ENCODE measurements at places on chromosomes 7 and 10.

- DNase-seq, result no peak
Measured at GRCh38 chr7:83060218-83060617, 102.5 kb downstream of the PCLO start.

- no peak for DNase-seq
Measured at GRCh38 chr10:122348935-122349361, 25.6 kb upstream of the PLEKHA1 start.

DNA sequence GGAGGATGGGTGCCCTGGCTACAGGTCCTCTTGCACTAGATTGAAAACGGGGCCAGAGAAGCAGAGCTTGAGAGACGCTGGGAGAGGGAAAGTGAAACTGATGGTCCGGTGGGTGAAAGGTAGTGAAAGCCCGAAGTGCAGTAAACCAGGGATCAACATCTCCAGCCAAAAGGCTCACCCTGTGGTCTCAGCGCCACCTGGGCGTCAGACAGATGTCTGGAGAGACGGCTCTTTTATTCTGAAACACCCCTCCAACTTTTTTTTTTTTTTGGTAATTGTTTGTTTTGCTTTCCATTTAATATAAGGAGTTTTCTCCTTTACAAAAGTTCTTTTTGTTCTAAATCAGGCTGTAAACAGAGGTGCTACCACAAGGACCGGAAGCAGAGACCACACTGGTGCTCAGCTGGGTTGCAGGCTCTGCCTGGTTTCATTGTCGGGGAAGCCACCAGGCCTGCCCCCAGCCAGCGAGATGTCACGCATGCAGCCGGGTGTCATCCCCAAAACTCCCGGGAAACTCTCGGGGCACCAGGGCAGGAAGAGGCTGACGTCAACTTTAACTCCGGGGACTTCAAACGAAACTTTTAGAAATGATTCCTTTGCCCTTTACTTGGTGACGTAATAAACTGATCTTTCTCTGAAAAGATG is 11.2 kb downstream of the IL2RA start:
- peak; percentile 94 for DNase-seq

GRCh38 chr10:44186150-44186549 is 198.7 kb downstream of the CXCL12 start:
- DNase-seq, result no peak

DNA sequence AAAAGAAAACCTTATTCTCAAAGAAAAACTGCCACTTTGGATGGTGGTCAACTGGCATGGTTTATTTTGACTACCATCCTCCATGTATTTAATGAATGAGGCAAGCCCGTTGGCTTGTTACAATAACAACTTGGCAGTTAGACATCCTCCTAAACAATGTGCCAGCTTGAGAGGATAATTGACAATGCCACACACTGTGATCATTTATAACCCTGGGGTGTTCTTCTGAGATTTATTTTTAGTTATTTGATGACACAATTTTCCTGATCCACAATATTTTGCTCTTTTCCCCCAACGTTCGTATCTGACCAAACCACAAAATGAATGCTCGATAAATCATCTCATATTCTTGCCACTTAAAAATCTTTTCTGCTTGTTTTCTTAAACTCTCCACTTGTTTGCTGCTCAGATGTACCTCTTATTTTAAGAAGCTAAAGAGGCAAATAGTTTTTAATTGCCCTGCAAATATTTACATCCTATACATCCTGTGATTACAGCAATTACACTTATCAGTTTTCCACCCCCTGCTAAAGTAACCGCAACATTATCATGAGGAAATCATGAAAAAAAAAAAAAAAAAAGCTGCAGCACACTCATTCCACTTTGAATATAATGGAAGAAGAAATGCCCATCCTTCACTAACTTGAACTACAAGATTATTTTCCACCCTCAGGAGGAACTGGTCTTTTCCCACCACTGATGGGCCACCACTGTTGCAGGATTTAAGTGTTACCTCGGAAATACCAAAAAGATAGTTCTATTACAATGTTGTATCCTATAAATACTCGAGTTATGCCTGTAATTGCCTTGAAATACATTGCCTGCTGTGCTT is 119.9 kb downstream of the MBL2 start:
- DNase-seq, result no peak

DNA sequence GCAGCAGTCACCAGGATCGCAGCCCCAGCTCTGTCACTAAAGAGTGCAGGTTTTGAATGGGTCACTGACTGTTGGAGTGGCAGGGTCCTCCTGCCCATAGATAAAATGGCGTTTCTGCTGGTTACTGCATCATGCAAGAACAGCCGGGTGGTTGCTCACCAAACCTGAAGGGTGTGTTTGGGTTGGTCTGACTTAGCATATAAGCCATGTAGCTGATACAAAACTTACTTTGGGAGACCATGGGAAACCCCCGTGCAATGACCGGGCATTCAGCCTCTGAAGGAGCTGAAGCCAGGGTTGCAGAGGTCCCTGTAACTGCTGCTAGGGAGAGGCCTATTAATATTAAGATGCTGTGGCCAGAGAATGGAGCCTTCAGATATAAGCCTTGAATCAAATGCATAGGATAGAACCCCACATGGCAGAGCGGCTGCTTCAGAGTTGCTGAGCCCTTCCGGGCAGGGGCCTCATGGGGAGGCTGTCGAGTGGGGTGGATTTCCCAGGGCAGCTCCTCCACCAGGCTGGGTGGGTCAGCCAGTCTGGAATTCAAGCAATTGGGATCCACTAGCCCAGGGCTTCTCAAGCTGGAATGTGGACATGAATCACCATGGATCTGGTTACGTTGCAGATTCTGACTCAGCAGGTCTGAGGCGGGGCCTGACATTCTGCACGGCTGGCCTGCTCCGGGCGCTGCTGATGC is 70.9 kb upstream of the CTBP2 start:
- DNase-seq, result no peak

GRCh38 chr7:108135446-108136190 is 5.5 kb upstream of the LAMB4 start:
- DNase-seq, result no peak

- peak; percentile 66 for DNase-seq
Measured at GRCh38 chr10:484441-484924, 205.0 kb downstream of the DIP2C start.

- no peak for DNase-seq
Measured at GRCh38 chr7:121433775-121434174, 37.7 kb upstream of the FAM3C start.

- no peak for DNase-seq
Measured at GRCh38 chr10:129502448-129502847, 35.4 kb downstream of the MGMT start.
